ENCODE measurements at places on chromosomes 16 and 17. TPM values are rescaled to one million over a fixed set of nuclear protein-coding genes. Genes with fewer than 3 reads are reported as not detected.

DNA sequence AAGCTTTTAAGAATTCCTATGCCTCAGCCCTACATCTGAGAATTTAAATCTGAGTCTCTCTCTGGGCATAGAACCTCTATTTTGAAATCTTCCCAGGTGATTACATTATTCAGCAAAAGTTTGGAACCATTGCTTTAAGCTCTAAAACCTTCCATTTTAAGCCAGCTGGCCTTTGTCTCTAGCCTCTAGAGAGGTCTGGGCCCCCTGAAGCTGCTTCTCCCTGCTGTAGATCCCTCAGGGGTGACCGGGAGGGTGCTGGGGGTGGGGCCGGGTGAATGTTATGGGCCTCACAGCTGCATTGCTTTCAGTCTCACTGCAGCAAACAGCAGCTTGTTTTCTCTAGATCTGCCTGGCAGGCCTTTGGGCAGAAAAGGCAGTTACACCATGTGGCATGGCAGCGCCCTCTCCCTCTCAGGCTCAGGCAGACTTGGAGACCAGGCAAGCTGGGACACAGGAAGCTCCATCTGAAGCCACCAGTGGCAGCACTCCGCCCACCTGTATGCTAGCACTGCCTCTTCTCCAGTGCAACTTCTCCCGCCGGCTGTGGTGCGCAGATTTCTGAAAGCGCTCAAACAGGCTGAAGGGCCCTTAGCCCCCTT lies 66.3 kb downstream of the MPRIP start:
- no peak for DNase-seq

DNA sequence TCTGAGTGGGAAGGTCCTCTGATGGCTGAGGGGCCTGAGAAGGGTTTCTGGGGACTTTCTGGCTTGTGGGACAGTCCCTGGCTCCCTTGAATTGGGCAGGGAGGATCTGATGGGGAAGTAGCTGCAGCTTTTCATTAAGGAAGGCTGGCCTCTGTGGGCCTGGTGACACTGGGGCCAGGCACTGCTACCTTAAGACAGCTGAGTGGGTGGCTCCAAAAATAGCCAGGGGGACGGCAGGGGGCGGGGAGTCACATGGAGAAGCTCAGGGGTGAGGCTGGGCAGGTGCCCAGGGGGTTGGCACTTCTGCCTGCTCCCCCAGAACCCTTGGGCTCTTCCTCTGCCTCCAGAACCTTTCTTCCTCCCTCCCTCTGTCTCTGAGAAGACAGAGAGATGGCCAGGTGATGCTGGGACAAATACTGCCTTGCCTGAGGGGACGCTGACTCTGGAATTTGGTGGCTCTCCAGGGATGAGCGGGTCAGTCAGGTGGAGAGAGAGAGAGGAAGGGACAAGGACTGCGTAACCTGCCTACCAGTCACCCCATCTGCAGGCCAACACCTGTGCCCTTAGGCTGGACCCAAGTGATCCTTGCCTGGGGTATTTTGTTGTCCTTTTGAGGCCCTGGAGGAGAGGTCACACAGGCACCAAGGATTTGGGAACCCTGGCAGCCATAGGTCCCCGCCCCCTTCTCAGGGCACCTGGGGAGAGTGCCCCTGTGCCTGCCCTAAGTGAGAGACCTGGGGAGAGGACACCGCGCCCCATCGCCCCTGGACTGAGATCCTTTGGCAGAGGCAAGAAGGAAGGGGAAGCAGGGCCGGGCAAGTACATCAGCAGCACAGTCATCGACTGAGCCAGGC lies 1.7 kb upstream of the SGCA start:
- DNase-seq = no peak

DNA sequence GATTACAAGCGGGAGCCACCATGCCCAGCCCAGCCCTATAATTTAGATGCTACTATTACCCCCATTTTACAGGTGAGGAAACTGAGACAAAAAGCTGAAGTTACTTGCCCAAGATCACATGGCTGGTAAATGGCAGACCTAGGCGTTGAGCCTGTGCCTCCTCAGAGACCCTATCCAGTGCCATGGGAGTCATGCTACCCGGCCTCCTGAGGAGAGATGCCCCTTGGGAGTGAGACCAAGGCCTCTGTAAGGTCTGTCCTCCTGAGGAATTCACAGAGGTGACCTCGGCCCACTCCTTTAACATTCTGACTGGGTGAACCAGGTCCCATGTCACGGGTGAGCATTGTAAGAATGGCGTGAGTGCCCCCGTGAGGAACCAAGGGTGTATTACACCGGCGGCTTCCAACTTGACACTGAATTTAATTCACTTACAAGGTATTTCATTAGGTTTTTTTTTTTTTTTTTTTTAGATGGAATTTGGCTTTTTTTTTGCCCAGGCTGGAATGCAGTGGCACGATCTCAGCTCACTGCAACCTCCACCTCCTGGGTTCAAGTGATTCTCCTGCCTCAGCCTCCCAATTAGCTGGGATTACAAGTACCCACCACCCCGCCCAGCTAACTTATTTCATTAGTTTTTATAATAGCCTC lies 95.7 kb downstream of the ABCC6 start:
- peak; percentile 65 for DNase-seq

DNA sequence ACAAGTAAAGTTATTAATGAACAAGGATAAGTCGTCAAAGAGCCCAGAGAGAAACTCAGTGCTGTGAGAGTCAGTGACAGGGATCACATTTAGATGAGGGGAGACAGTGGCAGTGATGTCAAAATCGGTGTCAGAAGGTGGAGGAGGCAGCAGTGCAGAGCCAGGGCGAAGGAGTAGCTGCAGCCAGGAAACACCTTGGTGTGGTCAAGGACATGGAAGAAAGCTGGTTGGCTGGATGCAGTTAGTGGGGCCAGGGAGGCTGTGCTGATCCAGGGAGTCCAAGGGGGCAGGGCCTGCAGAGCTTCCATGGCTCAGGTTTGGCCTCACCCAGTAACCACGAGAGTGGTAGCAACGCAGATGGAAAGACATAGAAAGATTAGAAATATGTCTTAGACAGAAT lies 50.7 kb upstream of the ADORA2B start:
- no peak for DNase-seq

DNA sequence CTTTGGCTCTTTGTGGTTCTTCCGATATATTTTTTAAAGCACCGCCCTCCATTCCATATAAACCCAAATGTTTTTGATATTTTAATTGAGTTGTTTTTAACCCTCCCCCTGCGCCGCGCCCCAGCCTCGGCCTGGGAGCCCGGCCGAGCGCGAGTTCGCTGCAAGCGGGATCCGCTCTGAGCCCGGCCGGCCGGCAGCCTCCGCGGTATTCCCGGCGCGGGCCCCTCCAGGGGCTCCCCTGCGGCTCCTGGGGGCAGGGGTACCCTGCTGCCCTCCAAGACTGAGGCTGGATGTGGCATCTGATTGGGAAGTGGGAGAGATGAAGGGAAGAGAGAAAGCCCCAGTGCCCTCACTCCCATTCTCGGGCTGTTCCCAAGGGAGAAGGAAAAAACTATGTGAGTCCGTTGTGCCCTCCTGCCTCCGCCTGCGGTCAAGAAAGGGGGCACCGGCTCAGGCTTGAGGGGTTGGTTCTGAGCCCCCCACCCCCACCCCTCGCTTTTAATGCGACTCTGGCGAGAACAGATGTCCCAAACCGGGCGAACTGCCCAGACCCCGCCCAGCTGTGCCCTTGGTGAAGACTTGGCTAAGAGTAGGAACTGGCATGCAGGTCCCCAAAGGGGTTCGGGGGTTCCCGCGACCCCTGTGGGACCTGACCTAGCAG lies 8.6 kb downstream of the NEUROD2 start:
- no peak for DNase-seq

Gene TEKT1
- not detected for total RNA-seq

Gene P2RX5
- 14.5 TPM for total RNA-seq

Data from Daoy (cell line).